ENCODE measurements at places on chromosomes 2 and 18. TPM values are rescaled to one million over a fixed set of nuclear protein-coding genes. Genes with fewer than 3 reads are reported as not detected.

Gene CLEC4F
- 0.51 TPM for polyA plus RNA-seq

Gene ASIC4
- 0.02 TPM for polyA plus RNA-seq

Gene ERBB4
- 0.06 TPM for polyA plus RNA-seq

Gene BMPR2
- polyA plus RNA-seq: 5.2 TPM

Gene NGEF
- 8.4 TPM for polyA plus RNA-seq

Gene MAL
- polyA plus RNA-seq: 3,581 TPM

Gene EGR4
- not detected for polyA plus RNA-seq

Gene CCDC148
- 0.29 TPM for polyA plus RNA-seq

Gene CYP27A1
- 3.3 TPM for polyA plus RNA-seq

Gene SERPINB4
- polyA plus RNA-seq: 19.3 TPM

Gene ANKRD44
- 1.5 TPM for polyA plus RNA-seq

Gene GATA6
- polyA plus RNA-seq: 0.35 TPM

Gene GALNT14
- 23.5 TPM for polyA plus RNA-seq

Gene ST8SIA5
- 0.06 TPM for polyA plus RNA-seq

Gene SERPINB5
- 174 TPM for polyA plus RNA-seq

Gene IL1RN
- polyA plus RNA-seq: 2,112 TPM

Gene ANKRD30B
- polyA plus RNA-seq: not detected

Gene LINC00305
- not detected for polyA plus RNA-seq
